ENCODE measurements at places on chromosomes 7 and 10.

DNA sequence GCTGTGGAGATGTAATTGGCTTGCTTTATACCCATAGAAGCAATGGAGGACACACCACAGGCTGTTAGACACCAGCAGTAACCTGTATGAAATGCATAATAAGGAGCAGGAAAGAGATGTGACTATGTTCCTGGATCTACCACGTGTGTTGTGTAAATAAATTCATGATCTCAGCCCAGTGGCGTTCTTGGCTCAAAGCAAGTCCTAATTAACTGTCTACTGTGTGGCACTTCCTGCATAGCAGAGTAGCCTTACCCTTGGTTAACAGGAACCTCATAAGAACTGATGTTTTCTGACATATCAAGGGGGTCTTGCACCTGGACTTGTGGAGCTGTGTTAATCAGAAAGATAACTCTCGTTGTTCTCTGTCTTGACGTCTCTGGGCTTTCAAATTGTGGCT is 25.7 kb upstream of the FAM180A start:
- DNase-seq: no peak

- no peak for DNase-seq
Measured at GRCh38 chr10:44567471-44567870, 182.6 kb upstream of the CXCL12 start.

GRCh38 chr10:74207691-74208480 is 56.9 kb downstream of the ADK start:
- no peak for DNase-seq

- DNase-seq: no peak
Measured at GRCh38 chr7:29858191-29858951, 52.1 kb downstream of the WIPF3 start.

GRCh38 chr10:12504628-12505027 is 155.3 kb downstream of the CAMK1D start:
- DNase-seq: no peak

GRCh38 chr10:71234004-71234894 is 21.9 kb downstream of the UNC5B start:
- DNase-seq: no peak

GRCh38 chr7:29607889-29608288 is 44.3 kb downstream of the PRR15 start:
- no peak for DNase-seq

DNA sequence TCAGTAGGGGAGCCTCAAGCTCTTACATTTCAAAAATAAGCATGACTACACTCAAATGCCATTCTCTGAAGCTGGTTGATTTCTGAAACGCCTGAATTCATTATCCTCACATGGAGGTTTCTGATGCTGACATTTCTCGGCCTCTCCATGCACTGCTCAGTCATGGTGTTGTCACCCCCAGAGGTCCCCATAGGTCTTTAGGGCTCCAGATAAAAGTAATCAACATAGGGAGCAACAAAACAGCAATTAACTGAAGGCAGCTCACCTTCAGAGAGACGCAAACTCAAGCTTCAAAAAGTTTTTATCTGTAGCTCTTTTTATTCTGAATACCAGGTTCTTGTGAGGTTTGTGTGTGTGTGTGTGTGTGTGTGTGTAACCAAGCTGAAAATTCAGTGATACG is 223.2 kb upstream of the LRRN3 start:
- DNase-seq: no peak

GRCh38 chr10:44950326-44951225 is 9.0 kb upstream of the RASSF4 start:
- DNase-seq: no peak

GRCh38 chr7:66558201-66558641 is 70.5 kb upstream of the KCTD7 start:
- DNase-seq: no peak

GRCh38 chr10:117946525-117947070 is 100.1 kb downstream of the RAB11FIP2 start:
- no peak for DNase-seq

GRCh38 chr10:95745501-95745900 is 10.5 kb upstream of the ENTPD1 start:
- no peak for DNase-seq

GRCh38 chr10:101063548-101064414 is 2.0 kb downstream of the KAZALD1 start:
- DNase-seq: no peak

DNA sequence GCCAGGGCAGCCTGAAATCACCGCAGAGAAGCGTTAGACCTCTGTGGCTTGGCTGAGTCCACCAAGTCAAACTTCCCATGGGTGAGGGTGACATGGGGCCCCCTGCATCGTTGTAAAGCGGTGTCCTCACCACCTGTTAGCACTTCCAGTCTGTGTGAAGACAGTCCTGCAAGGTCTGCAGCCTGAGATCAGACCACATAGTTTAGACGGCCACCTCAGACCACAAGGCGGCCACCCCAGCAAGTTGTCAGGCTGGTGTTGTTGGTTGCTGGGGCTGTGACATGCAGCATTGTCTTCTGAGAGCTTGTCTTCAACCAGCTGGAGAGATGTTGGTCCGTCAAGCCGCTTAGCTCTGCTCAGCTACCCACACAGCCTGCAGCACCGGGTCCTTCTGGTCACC is 44.1 kb upstream of the TARP start:
- DNase-seq: no peak

DNA sequence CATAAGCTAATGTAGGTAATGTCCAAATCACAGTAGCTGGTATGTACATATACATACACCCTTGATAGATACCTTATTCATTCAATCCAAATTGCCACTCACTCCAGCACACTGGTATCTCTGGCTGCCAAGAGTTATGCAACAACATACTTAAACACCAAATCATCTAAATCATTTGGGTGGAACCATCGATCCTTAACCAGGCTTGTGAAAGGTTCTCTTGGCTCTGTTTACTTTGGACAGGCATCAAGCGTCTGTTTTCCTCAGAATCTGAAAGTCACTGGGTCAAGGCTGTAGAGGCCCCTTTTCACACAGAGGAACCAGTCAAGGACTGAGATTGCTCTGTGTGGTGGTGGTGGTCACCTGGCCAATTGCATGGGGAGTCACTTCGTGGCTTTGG is 24.6 kb downstream of the JAZF1 start:
- DNase-seq: no peak

GRCh38 chr7:156437021-156437614 is 203.5 kb upstream of the RNF32 start:
- DNase-seq: no peak

GRCh38 chr10:3259499-3259898 is 86.9 kb upstream of the PITRM1 start:
- DNase-seq: no peak

- DNase-seq: no peak
Measured at GRCh38 chr7:148727501-148728278, 29.0 kb downstream of the CUL1 start.

DNA sequence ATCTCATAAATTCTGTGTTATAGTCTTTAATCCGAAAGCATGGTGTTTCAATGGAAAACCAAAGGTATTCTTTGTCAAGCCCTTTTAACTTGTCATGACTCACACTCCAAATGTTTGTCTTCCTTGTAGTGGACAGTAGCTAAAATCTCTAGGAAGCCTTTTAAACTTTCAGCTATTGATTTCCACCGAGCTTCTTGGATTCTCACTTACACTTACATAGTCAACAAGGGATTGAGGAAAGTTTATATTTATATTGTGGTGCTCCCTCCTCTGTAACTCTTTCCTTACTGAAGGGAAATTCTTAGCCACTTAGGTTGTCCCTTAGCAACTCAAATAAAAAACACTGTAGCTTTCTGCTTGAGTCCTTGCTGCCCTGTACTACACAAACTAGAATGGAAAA is 31.2 kb upstream of the GPR37 start:
- DNase-seq: no peak

GRCh38 chr10:12063483-12063818 is 5.3 kb upstream of the DHTKD1 start:
- peak; percentile 72 for DNase-seq

- DNase-seq: no peak
Measured at GRCh38 chr7:149772241-149772955, 990 bp downstream of the ZNF467 start.

DNA sequence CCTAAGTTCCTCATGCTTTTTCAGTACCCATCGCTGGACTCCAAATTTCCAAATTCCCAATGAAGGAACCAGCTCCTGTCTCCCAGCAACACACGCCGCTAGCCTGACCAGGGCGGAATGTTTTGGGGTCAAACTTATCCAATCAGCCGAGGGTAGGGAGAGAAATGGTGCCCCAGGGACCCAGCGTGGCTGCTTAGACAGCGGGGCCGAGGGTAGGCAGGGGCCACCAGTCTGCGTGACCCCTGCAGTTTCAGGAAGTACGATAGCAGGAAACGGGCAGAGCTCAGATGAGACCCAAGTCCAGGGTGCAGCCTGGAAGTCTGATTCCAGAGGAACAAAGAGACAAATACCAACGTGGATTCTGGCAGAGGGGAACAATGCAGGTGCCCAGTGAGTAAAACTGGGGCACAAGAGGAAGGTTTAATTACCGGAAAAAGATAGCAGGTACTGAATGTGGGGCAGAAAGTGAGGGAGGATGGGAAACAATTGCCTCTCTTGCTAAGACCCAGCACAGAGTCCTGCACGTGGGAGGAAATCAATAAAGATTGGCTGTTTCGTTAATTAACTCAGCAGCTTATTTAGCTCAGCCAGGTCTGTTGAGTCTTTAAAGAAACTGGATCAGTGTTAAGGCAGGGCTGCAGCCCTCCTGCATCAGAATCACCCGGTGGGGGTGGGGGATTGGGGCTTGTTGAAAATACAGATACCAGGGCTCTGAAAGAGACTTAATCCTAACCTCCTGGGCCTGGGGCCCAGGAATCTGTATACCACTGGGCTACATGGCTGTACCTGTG is 50.4 kb upstream of the NFE2L3 start:
- DNase-seq: no peak

DNA sequence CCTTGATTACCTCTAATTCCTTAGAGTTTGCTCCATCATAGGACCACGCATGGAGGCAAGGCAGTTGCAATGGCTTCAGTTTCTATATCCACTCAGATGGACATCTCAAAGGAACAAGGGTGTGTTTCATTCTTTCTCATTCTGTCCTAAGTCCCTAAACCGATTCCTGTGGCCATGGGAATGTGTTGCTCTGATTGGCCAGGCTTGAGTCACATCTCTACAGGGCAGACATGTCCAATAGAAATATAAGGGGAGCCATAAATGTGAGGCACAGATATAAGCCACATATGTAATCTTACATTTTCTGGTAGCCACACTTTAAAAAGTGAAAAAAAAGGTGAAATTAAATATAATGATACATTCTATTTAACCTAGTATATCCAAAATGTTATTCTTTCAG is 16.9 kb upstream of the DLD start:
- no peak for DNase-seq

DNA sequence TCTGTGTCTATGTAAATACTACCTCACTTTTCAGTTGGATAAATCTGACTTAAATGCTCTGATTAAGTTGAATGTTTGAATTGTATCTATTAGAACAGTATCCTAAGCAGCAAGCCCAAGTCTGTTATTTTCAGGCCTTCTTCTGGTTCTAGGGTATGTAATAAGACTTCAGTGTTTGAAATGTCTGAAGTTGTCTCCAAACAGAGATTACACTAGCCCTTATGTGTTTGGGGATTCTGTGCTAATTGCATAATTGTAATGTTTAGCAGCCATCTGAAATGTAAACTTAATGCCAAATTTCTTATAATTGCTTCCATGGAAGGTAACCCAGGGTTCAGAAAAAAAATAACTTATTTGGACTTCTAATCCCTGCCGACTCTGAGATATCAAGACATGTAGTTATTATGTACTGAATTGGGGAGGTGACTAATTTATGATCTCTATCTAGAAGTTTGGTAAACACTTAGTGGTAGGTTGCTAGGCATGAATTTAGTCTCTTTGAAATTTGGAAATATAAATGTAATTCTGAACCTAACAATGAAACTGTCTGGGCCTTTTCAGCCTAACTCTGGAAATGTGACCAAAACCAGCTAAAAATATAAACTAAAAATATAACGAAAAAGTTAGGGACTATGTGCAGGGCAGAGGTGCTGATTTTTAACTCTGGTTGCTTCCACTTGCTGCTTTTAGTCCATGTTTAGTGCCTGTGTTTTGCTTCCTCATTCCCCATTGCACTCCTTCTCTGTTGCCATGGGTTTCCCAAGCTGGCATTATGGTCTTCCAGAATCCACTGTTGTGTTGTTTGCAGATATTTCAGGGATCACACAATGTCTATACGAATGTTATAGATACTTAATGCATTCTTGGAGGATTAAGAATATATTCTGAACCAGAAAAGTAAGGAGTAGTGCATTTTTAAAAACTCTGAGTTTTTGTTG is 54.8 kb downstream of the MCU start:
- DNase-seq: no peak

GRCh38 chr7:104933521-104933988 is 80.5 kb upstream of the KMT2E start:
- no peak for DNase-seq

DNA sequence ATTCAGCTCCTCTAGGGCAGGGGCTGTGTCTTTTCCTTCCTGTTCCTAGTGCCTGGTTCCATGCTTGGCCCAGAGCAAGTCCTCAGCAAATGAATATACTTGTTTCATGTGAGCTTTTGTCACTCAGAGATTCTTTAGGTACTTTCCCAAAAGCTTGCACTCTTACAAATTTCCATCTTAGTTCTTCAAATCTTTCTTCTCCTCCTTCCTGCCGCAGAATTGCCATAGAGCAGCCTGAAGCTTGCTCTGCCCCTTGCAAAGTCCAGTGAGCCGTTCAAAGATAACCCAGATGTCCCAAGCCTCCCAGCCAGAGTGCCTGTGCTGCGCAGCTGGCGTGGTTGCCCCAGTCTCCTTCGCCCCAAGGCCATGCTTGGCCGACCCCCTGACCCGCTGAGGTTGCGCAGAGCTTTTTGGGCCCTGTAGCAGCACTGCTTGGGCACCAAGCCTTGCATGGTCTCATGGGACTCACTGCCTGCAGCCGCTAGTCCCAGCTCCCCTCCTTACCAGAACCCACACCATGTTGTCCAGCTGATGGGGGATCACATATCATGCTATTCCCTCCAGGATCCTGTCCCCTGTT is 20.7 kb downstream of the CHST3 start:
- DNase-seq: no peak

- DNase-seq: no peak
Measured at GRCh38 chr10:121459622-121460453, 138.4 kb downstream of the FGFR2 start.

GRCh38 chr10:5563321-5563961 is 38.7 kb downstream of the CALML3 start:
- DNase-seq: no peak

GRCh38 chr7:50185208-50185607 is 92.2 kb upstream of the ZPBP start:
- DNase-seq: no peak

GRCh38 chr10:79028451-79029010 is 40.2 kb upstream of the ZMIZ1 start:
- DNase-seq: no peak

- DNase-seq: no peak
Measured at GRCh38 chr7:12317675-12318074, 86.0 kb downstream of the VWDE start.

- no peak for DNase-seq
Measured at GRCh38 chr7:116497708-116498107, 1.8 kb upstream of the CAV2 start.

GRCh38 chr10:89888321-89889070 is 187.1 kb downstream of the KIF20B start:
- no peak for DNase-seq

- no peak for DNase-seq
Measured at GRCh38 chr10:33142295-33142694, 184.3 kb upstream of the ITGB1 start.
